ENCODE measurements at places on chromosomes 7 and 10.

GRCh38 chr7:144565586-144565985 lies 162.1 kb upstream of the NOBOX start:
- DNase-seq: no peak

DNA sequence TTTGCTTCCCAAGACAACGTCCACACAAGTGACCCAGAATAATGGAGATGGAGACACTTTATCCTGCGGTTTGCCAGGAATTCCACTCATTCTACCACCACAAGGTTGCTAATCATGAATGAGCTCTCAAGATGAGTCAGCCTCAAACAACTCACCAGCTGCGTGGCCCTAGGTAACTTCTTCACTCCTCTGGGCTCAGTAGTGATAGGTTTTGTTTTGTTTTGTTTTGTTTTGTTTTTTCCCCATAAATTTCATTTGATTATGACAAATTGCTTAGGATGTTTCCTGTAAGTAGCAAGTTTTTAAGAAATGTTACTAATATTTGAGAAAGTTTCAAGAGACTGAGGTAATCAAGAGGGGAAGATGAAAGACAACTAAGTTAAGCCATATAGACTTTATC lies 286.8 kb downstream of the PARD3 start:
- no peak for DNase-seq

- DNase-seq: no peak
Measured at GRCh38 chr7:93156884-93157283, 8.7 kb upstream of the SAMD9L start.

DNA sequence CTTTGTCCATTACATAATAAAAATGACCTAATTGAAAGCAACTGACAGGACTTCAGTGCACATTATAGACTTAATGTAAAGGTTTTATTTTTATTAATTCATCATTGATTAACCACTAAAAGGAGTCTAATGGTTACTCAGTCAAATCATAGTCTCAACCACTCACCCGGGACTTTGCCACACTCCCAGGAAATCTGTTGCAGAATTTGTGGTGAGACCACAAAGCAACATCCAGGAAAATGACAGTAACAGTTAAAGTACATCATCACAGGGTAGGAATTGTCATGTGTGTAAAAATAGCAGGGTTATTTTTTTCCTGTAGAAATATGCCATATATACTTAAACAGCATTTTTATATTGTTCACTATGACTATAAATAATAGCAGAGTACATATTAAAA lies 6.3 kb upstream of the HGF start:
- DNase-seq: no peak

GRCh38 chr7:107596881-107597581 lies 17.0 kb downstream of the BCAP29 start:
- DNase-seq: no peak

- DNase-seq: no peak
Measured at GRCh38 chr7:44148961-44149536, 7.9 kb upstream of the MYL7 start.

- no peak for DNase-seq
Measured at GRCh38 chr10:19579761-19580545, 236.3 kb upstream of the PLXDC2 start.

Data from CD4-positive, alpha-beta T cell treated with Interferon alpha-2 for 1 hour (primary cell).